ENCODE measurements at places on chromosomes 1 and 21.

- DNase-seq, result no peak
These were observed 47.6 kb upstream of the RGS8 start for GRCh38 chr1:182731852-182732575.

DNA sequence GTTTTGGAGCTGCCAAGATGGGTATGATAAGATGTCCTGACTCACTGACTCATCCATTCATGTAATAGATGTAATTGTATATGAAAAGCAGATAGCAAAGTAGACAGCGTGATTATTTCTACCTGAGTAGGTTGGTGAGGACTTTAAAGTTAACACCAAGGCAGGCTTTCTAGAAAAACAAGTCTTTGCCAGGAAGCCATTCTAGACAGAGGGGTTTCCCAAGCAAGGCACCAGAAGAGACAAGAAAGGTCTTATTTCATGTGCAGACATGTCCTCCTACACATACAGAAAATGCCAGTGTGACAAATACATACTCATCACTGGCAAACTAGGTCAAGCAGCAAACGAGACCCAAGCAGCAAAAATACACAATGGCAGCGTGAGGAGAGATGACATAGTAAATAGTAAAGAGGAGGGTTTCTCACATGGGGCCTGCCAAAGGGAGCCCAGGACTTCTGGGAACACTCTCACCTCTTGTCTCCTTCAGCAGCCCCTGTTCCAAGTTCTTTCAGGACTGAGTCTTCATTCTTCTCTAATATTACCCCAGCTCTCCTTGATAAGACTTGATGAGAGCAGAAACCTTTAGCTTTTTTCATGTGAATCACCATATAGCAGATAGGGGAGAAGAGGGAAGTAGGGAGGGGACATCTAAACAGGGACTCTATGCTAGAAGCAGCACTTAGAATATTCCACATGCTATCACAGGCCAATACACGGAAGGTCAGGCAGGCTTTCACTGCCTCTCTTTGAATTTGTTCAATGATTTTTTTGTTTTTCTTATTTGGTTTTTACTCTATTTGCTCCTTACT is 114.6 kb upstream of the ATP1B1 start:
- DNase-seq, result peak; percentile 27

DNA sequence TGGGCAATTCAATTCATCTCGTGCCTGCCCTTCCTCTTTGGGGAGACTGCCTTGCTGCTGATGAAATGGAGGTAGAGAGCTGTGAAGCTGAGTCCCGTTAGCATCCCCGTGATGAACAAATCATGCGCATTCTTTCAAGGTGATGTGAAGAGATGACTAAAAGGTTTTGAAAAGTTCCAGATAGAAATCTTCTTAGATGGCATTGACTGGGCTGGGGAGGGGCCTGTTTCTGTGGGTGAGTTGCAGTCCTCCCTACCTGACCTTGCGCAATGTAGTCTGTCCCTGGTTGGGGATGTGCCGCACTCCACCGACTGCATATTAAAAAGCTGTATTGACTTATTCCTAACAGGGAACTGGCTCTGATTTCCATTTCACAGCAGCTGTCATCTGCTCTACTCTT is 49.6 kb downstream of the ST6GALNAC3 start:
- DNase-seq, result no peak

- no peak for DNase-seq
These were observed 3.9 kb upstream of the TGFBR3 start for GRCh38 chr1:91889717-91890459.

DNA sequence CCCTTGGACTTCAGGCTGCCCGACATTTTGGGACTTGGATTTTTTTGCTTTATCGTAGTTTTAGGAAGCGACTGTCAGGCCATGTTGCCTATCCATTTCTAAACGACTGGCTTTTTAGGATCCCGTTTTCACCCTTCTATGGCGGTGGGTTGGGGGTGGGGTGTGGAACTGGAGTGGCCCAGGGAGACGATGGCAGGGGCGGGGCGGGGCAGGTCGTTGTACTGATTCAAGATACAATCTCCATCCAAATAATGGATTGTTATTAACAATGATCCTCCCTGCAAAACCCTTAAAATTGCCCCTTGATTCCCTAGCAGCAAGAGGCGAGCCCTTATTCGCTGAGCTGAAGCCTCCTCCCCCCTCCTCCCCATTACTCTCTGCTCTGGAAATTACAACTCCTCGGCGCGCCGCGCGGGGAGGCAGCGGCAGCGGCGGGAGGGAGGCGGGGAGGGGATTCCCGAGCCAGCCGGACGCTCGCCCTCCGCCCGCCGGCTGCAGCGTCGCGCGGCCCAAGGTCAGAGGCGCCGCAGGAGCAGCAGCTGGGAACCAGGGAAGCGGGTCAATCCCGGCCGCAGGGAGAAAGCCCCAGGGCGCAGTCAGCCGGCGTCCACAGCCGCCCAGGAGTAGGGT is at the start of gene TRIM67:
TRIM67 (plus strand) TSS at position 392 of the 630 bp plus-strand sequence. CDS start 912 bp downstream, outside the sequence.
- DNase-seq, result no peak

DNA sequence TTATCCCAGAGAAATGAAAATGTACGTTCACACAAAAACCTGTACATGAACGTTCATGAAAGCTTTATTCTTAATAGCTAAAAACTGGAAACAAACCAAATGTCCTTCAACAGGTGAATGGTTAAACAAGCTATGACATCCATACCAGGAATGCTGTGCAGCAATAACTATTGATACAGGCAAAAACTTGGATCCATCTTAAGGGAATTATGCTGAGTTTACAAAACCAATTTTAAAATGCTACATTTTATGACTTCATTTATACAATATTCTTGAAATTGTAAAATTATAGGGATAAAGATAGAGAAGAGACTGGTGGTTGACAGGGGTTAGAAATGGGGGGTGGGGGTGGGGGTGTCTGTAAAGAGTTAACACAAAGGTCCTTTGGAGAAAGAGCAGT is 280.3 kb downstream of the TGFB2 start:
- no peak for DNase-seq

DNA sequence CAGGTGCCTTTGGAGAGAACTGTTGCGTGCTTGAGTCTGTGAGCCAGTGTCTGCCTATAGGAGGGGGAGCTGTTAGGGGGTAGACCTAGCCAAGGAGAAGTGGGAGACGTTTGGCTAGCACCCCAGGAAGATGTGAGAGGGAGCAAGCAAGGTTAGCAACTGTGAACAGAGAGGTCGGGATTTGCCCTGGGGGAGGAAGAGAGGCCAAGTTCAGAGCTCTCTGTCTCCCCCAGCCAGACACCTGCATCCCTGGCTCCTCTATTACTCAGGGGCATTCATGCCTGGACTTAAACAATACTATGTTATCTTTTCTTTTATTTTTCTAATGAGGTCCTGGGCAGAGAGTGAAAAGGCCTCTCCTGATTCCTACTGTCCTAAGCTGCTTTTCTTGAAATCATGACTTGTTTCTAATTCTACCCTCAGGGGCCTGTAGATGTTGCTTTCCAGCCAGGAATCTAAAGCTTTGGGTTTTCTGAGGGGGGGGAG is 2.4 kb downstream of the BTG2 start:
- DNase-seq, result no peak

DNA sequence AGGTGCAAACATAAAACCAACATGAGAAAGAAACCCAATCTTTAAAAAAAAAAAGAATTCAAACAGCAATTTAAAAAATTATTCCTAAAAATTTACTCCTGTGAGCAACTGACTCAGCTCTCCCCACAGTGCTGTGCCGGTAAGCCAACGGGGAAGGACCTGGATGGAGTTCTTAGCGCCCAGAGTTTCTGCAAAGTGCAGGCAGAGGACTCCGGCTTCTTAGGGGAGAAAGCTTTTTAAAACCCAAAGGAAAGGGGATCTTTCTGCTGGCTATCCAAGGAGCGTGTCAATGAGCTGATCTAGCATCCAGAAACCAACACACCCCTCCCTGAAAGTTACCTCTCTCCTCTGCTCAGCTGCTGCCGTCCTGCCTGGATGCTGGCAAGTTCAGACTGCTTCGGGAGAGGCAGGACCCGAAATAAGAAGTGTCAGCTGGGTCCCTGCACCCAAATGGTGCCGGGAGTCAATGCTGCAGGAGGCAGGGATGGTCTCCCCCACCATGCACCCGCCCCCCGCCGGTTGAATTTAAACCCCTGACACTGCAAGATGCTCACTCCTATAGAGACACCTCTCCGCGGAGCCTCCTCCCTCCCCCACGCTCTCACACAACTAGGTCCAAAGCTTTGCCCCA is 32.2 kb upstream of the H6PD start:
- DNase-seq, result no peak

DNA sequence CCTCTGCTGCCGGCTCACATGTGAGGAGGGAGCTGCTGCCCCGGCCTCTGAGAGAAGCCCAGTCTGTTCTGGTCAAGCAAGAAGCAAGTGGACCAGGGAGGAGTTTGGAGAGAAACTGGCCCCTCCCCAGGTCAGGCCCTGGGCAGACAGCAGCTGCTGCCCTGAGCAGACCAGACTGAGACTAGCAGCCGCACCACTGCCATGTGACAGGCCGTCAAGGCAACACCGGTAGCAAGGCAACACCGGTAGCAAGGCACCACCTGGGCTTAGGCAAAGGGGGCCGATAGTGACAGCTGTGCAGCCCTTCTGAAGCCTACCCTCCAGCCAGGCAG is 50.3 kb downstream of the ARHGEF16 start:
- no peak for DNase-seq

- no peak for DNase-seq
These were observed 80.0 kb downstream of the VCAM1 start for GRCh38 chr1:100799548-100799947.

- DNase-seq, result no peak
These were observed 34.2 kb downstream of the RAP1GAP start for GRCh38 chr1:21634806-21635535.
